Colonic mucosa (tissue), 4 donors: ENCODE measurements at places on chromosomes 7 and 10. TPM values are rescaled to one million over a fixed set of nuclear protein-coding genes. Genes with fewer than 3 reads are reported as not detected.
A peak's percentile ranks its signal among the peaks of the same experiment; 100 is the strongest.

GRCh38 chr7:34842782-34843181, 184.8 kb downstream of the NPSR1 start:
- no peaks in the 10 kb centered on the region for H3K27me3 ChIP-seq
- no peak for DNase-seq
- H3K27ac ChIP-seq, result no peak overlapping the region
- no peaks in the 10 kb centered on the region for H3K36me3 ChIP-seq

GRCh38 chr10:21526860-21527597, 1.5 kb upstream of the SKIDA1 start:
- peaks cover 5% of the 10 kb centered on the region for H3K27me3 ChIP-seq
- H3K36me3 ChIP-seq, result no peaks in the 10 kb centered on the region
- H3K27ac ChIP-seq, result peak overlapping the region; percentile 88
- no peaks in the 10 kb centered on the region for H3K4me1 ChIP-seq
- DNase-seq, result peak; percentile 64

DNA sequence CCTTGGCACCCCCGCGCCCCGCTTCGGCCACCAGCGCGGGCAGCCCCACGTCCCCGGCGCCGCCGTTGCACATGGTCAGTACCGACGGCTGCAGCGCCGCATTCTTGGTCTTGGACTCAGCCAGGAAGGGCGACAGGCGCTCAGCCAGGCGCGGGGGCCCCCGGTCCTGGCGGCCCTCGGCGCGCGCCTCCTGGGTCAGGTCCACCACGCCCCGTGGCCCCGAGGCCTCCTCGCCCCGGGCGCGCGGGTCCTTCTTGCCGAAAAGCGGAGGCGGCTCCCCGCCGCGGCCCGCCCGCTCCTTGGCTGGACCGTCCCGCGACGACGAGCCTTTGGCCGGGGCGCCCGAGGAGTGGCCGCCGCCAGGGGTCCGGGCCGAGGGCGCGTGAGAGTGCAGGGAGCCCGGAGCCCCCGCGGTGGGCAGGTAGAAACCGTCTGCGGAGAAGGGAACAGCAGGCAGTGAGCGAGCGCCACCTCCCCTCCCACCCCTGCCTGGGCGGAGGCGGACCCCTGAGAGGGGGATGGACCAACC, 34.7 kb downstream of the TNRC18 start:
- no peaks in the 10 kb centered on the region for H3K4me1 ChIP-seq
- H3K27me3 ChIP-seq, result no peaks in the 10 kb centered on the region
- H3K4me3 ChIP-seq, result no peak overlapping the region
- peaks cover 22% of the 10 kb centered on the region for H3K36me3 ChIP-seq

- no peaks in the 10 kb centered on the region for H3K36me3 ChIP-seq
- no peak overlapping the region for H3K4me3 ChIP-seq
- H3K4me1 ChIP-seq, result no peaks in the 10 kb centered on the region
Observed at GRCh38 chr7:96330193-96330592, 8.3 kb upstream of the SLC25A13 start.

DNA sequence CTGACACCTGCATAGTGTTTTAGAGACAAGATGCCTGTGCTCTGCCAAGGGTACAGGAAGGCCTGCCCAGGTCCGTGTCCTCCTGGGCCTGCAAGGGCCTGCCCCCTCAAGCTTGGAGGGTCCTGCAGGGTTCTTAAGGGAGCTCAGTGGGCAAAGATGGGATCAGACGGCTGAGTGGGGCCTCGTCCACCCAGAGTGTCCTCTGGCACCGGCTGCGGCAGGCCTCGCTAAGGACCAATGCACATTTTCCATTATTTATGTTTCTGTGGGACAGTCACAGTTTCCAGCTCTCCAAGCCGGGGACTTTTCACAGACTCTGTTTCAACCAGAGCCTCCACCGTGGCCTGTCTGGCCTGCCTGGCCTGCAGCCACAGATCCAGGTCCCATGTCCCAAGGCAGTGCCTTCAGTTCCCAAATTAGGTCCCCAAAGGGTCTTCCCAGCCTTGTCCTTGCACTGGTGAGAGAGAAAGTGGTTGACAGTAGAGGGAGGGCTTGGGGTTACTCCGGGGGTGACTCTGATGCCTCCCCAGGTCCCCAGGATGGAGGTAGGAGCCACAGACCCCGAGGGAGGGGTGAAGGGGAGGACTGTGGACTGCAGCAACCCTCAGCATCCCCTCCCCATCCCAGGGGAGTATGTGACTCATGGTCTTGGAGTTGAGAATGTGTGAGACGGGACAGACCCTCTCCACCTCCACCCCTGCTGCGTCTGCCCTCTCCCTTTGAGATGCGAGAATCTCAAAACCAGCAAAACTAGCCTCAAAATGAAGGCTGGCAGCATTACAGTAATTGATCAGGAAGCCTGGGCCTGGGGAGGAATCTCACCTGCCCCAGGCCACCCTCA, 14.8 kb downstream of the MYL10 start:
- no peak for DNase-seq
- no peak overlapping the region for H3K4me3 ChIP-seq

ZNF365 gene
- not detected for total RNA-seq

PTF1A gene
- not detected for total RNA-seq

COL26A1 gene
- total RNA-seq, result 0.35 TPM
